ENCODE measurements at places on chromosomes 13 and 19.

GRCh38 chr13:70249332-70250064 is 141.2 kb upstream of the KLHL1 start:
- DNase-seq = peak; percentile 7

DNA sequence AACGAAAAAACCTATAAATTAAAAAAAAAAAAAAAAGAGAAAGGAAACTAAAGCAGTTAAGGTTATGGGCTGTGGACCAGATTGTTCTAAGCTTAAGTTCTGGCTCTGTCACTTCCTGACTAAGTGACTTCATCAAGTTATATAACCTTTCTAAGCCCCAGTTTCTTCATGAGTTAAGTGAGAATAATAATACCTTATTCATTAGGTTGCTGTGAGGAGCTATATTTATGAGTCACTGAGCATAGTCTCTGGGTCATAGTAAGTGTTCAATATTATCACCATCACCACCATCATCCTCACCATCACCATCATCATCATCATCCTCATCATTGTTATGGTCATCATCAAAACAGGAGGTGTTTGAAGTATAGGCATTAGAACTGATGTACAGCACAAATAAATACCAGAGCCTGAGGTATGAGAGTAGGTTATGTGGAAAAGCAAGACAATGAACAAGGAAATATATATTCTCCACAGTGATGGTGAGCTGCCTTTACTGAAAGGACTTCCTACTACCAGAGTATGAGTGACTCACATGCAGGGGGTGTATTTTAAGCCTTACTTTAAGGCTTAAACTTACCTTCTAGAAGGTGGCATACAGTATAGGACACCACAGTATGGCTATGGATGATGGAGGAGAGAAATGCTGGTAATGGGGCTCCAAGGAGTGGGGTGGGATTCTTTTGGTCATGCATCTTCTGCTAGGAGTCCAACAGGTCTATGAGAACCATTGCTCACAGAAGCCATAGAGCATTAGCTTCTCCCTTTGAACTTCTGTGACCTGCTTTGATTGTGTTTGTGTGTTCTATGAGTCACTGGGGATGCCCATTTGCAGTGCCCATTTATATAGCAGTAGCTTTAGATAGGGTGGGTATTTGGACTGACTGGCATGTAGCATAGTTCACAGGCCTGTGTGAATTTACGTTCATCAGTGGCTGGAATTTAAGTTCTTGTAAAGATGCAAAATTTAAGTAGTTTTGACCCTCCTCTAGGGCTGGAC is 104.4 kb downstream of the KLF5 start:
- no peak for DNase-seq

DNA sequence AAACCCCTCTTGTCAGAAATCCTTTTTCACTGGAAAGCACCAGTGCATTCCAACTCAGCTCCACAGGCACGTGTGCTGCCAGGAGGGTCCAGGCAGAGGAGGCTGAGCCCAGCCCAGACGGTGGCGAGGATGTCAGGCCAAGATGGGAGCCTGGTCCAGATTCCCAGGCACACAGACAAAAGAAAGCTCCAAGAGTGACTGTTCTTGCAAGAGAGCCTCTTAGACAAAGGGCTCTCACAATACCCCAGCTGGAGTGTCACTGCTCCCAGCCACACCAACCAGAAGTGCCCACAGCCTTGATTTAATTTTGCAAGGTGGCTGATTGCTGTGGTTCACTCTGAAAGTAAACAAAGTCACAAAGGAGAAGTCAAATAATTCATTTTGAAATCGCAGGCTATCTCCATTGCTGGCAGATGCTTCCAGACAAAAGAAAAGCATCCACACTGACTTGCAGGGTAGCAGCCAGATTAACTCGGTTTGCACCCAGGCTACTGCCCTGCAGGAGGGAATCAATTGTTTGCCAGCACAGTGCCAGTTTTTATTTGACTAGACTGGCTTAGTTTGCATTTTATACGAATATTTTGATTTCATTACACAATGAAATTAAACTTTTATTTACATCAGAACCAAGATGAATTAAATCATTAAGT is 95.1 kb downstream of the RAB20 start:
- DNase-seq = no peak

DNA sequence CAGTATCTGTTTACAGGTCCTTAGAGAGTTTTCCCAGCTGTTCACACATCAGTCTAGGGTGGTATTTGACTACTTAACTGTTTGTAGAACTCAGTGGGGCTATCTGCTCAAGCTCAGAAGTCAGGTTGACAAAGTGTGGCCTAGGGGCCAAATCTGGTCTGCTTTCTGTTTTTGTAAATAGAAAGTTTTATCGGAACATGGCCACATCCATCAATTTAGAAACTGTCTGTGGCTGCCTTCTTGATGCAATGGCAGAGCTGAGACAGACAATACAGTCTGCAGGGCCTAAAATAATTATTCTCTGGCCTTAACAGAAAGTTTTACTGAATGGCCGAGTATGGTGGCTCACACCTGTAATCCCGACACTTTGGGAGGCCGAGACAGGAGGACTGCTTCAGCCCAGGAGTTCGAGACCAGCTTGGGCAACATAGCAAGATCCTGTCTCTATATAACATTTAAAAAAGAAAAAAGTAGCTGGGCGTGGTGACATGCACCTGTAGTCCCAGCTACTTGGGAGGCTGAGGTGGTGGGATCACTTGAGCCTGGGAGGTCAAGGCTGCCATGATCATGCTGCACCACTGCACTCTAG is 2.4 kb downstream of the SMG9 start:
- DNase-seq = no peak

DNA sequence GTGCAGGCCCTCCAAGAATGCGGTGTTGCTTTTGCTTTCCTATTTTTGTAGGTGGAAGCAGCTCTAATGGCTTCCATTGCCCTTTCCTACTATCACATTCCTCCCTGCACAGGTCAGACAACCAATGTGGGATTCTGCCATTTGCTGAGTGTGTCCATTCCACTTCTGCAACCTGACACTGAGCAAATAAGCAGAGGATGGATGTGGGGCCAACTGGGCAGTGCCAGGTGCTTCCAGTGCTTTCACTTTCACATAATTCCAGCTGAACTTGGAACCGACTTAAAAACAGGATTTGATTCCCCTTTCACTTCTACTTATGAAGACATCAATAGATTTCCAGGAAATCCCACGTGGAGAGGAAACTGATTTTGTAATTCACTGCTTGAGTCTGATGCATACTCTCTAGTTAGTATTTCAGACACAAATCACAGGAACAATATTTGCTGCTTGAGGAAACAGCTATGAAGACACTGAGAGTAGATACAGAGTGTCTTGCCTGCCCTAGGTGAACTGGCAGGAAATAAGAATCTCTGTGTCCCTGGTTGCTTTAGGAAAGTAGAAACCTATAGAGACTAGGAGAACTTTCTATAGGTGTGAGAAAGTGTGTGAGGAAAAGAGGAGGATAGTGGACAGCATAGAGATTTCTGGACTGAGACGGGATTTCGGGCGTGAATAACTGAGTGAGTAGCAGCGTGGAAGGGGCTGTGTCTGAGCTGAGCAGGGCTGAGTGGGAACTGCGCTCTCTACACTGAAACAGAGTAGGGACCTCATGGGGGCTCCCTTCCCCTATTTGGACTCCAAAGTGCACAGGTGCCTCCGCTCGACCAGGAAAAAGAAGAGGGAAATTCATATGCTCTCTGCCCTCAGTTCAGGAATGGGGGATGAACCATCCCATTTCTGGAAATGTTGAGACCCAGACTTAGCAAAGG is 22.5 kb downstream of the LGALS16 start:
- DNase-seq = no peak

DNA sequence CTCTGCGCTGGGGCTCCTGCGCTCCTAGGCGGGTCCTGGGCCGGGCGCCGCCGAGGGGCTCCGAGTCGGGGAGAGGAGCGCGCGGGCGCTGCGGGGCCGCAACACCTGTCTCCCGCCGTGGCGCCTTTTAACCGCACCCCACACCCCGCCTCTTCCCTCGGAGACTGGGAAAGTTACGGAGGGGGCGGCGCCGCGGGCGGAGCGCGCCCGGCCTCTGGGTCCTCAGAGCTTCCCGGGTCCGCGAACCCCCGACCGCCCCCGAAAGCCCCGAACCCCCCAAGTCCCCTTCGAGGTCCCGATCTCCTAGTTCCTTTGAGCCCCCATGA is at the start of gene GJB2:
TSS of gene GJB2 (minus strand) at position 103 of the 326 bp plus-strand sequence. CDS start 3,357 bp downstream, outside the sequence.
- DNase-seq = no peak

- DNase-seq = no peak
Measured at GRCh38 chr13:81305928-81306327, 965.0 kb upstream of the SPRY2 start.

DNA sequence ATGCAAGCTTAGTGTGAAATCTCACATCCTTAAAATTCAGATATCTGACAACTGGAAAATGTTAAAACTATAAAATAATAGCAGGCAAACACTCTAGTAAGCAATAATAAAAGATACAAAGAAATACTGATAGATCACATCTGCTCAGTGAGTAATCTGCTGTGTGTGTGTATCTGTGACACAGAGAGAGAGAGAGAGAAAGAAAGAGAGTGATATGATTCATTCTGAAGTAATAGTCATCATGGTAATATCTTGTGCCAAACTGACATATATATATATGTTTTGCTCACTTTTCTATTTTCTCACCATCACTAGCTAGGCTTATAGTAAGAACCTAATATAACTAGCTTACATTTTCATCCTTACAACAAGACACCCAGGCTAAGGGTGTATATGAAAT is 288.0 kb upstream of the SLITRK6 start:
- DNase-seq = no peak

GRCh38 chr19:54462655-54463530 is 685 bp downstream of the LENG9 start:
- DNase-seq = no peak

- DNase-seq = peak; percentile 50
Measured at GRCh38 chr19:34345947-34346351, 19.0 kb upstream of the GPI start.

DNA sequence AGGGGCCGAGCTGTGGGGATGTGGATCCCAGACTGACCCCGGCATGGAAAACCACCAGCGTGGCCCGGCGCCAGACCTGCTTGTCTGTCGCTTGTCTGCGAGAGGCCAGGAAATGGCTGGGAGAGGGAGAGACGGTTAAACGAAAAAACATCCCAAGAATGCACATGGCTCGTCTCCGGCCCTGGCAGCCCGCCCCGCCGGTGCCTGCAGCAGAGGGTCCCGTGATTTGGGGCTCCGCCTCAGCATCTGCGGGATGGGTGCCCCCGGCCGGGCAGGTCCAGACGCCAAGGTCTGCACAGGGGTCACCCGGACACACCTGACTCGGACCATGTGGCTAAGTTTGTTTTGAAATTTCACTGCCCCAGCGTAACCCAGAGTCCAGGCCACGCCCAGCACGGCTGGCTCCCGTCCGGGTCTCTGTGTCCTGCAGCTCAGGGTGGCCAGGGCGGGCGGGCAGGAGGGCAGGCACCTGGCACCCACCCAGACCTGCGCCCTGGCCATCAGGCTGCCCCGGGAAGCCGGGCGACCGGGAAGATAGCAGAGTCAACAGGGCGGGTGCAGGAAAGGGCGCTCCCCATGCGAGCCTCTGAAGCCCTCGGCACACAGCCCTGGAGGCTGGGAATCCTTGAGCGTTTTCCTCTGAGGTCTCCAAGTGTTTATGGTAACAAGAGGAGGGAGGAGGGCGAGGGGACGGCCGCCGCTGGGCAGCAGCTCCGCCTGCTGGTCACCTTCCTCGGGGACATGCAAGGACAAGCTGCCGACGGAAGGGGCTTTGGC is 103.2 kb downstream of the GADD45B start:
- peak; percentile 79 for DNase-seq

DNA sequence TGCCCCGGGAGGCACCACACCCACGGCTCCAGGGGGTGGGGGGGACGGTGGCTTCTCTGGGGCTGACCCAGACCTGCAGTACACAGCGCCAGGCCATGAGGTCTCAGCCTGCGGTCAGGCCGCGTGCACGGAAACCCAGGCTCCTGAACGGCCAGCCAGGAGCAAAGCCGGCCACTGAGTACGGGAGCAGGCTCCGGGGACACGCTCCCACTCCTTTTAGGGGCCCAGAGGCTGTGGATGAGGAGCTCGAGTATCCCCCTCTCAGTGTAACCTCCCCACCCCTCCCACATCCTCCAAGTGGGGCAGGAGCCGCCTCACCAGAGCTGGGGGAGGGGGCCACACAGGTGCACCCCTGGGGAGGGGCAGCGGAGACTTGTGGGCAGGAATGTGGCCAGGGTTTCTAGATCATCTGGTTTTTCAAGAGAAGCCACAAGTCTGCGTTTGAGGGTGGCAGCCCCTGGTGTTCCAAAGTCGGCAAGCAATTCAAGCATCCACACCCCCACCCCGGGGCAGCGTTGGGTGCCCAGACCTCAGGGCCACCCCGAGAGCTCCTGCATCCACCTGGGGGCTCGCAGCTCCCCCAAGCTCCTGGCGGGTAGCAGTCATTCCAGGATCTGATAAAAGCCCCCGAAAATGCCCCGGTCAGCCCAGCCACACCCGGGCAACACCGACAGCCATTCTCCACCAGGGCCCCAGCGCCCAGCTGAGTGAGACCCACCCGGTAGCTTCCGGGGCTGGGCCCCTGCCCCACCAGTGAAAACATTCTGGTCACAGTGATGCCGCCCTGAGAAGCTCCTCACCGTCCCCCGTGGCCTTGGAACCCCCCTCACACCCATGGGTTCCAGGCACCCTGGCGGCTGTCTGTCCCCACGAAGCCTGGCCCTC is 6.1 kb downstream of the SBNO2 start:
- no peak for DNase-seq

DNA sequence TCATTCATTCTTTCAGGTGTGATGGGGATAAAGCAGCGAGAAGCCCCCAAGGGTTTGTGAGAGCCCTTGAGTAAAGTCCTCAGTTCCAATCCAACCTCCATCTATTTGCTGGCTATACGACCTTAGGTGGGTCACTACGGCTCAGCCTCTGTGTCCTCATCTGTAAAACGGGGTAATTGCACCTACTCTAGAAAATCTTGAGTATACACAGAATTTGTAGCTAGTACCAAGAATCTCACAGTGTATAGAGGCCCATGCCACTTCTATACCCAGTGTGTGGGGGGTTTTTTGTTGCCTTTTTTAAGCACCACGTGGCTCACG is 406 bp upstream of the DNMT1 start:
- no peak for DNase-seq

DNA sequence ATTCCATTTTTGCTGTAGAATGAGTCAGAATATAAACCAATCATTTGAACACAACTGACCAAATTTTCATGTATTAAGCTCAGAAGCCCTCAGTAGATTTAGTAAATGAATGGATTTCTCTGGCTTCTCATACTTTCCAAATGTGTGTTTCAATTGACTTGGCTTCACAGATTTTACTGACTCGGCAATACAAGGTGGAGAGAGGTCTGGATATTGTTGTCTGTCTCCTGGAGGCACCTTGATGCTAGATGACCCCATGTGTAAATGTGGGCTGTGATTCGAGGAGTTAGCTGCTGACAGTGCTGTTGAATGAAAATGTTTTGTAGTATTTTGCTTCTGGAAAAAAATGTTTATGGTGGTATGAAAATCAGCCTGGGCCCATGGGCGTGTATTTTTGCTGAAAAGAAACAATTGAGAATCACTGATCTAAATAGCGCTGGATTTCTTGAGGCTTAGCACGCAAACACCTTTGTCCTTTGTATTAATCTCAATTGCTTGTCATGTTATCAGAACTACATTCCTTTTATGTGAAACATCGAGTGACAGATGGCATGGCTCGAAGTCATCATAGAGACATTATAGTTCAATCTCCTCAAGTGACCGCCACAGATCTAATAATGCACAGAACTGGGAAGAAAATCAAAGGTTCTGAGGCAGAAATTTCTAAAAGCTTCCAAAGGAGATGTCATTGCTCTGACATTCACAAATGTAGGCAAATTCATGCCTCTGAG is 41.2 kb upstream of the UBAC2 start:
- no peak for DNase-seq

Data from smooth muscle cell of the brain vasculature (primary cell).